ENCODE measurements at places on chromosomes 7 and 10. TPM values are rescaled to one million over a fixed set of nuclear protein-coding genes. Genes with fewer than 3 reads are reported as not detected.

DNA sequence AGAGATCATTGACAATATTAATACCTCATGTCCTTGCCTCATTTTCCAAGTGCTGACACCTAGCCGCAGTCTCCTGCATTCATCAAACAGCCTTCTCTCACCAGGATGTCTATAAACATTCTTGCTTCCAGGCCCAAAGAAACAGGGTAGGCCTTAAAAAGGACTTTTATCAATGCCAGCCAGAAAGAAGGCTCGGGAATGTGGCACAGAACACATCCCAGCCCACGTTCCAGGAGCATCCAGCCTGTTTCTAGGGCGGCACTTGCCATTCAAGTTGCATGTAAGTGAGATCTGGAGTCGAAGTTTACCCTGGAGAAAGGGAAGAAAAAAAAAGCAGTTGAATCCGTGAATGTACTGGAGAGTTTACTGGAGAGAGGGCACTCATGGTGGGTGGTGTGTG, 1083.1 kb downstream of the KCNMA1 start:
- no peaks in the 10 kb centered on the region for H3K36me3 ChIP-seq
- H3K4me3 ChIP-seq = no peak overlapping the region
- no peaks in the 10 kb centered on the region for H3K27me3 ChIP-seq
- peaks cover 7% of the 10 kb centered on the region for H3K4me1 ChIP-seq
- H3K27ac ChIP-seq = no peak overlapping the region

DNA sequence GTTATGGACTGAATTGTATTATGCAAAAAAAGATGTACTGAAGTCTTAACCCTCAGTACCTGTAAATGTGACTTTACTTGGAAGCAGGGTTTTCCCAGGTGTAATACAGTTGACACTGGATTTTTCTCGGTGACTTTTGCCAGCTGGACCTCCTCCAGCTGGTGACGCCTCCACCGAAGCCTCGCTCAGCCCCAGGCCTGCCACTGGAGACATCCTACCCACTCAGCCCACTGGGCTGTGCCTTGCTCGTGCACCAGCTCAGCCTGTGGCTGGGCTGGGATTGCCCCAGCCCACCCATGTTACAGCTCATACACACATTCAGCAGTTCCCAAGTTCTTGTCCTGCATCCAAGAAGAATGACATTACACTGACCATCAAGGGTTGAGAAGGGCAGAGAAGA, 42.4 kb upstream of the GPR22 start:
- H3K4me3 ChIP-seq = no peak overlapping the region
- no peak overlapping the region for H3K27ac ChIP-seq
- no peaks in the 10 kb centered on the region for H3K4me1 ChIP-seq
- no peaks in the 10 kb centered on the region for H3K36me3 ChIP-seq
- no peak for DNase-seq
- no peaks in the 10 kb centered on the region for H3K27me3 ChIP-seq

- no peak for DNase-seq
- H3K27ac ChIP-seq = no peak overlapping the region
- no peaks in the 10 kb centered on the region for H3K36me3 ChIP-seq
- H3K27me3 ChIP-seq = no peaks in the 10 kb centered on the region
Observed at GRCh38 chr7:134246347-134246746, 70.4 kb downstream of the SLC35B4 start.

GRCh38 chr10:77771851-77772250, 134.2 kb upstream of the KCNMA1 start:
- H3K27me3 ChIP-seq = no peaks in the 10 kb centered on the region
- H3K27ac ChIP-seq = no peak overlapping the region
- H3K4me1 ChIP-seq = peaks cover 24% of the 10 kb centered on the region
- H3K36me3 ChIP-seq = no peaks in the 10 kb centered on the region

- no peaks in the 10 kb centered on the region for H3K36me3 ChIP-seq
- no peak overlapping the region for H3K27ac ChIP-seq
- no peaks in the 10 kb centered on the region for H3K27me3 ChIP-seq
- DNase-seq = no peak
- no peak overlapping the region for H3K4me3 ChIP-seq
- peaks cover 7% of the 10 kb centered on the region for H3K4me1 ChIP-seq
Observed at GRCh38 chr7:142345811-142346210, 88.0 kb upstream of the PRSS58 start.

DNA sequence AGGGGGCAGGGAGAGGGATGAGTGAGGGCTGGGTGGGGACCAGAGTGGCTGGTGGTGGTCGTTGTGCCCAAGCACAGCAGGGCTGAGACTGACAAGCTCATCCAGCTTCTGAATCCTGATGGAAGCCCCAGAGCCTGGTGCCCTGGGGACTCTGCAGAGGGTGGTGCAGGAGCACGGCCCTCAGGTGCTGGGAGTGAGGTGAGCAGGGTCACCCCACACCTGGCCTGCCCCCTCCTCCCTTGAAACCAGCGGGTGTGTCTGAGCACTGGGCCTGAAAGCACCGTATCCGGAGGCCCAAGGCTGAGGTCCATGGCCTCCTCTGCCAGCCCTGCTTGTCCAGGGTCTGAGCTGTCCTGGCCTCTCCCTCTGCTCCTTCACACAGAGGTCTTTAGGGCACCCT, 218.2 kb downstream of the ZNF248 start:
- H3K27ac ChIP-seq = no peak overlapping the region
- H3K27me3 ChIP-seq = no peaks in the 10 kb centered on the region
- no peaks in the 10 kb centered on the region for H3K36me3 ChIP-seq
- DNase-seq = no peak
- H3K4me3 ChIP-seq = no peak overlapping the region

GRCh38 chr10:128064108-128064969, 61.9 kb downstream of the MKI67 start:
- H3K27ac ChIP-seq = no peak overlapping the region
- no peaks in the 10 kb centered on the region for H3K27me3 ChIP-seq

DNA sequence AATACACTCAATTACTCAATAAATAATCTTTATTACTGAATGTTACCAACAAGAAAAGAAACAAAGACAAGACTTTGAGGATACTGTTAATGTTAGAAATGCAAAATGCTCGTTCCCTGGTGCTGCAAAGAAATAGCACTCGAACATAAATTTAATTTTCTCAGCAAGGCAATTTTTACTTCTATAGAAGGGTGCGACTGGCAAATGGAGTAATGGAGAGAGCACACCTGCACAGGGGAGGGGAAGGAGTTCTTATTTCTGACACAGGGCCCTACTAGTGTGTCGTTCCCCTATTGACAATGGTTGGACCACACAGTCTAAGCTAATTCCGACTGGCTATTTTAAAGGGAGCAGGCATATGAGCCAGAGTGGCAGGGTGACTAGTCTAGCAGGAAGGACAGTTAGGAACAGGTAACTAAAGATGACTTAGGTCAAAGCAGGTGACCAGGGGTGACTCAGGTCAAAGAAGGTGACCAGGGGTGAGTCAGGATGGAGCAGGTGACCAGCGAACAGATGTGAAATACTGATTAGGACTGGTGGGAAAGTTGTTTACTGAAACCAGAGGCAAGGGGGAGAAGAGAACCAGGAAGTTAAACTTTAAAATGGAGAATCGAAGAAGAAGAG, 119.1 kb downstream of the RNF32 start:
- no peak for DNase-seq
- peaks cover 4% of the 10 kb centered on the region for H3K36me3 ChIP-seq
- no peaks in the 10 kb centered on the region for H3K4me1 ChIP-seq

GRCh38 chr7:6495597-6496262, 48.0 kb upstream of the DAGLB start:
- H3K4me3 ChIP-seq = no peak overlapping the region
- H3K36me3 ChIP-seq = no peaks in the 10 kb centered on the region
- no peaks in the 10 kb centered on the region for H3K27me3 ChIP-seq
- H3K27ac ChIP-seq = no peak overlapping the region
- DNase-seq = no peak

DNA sequence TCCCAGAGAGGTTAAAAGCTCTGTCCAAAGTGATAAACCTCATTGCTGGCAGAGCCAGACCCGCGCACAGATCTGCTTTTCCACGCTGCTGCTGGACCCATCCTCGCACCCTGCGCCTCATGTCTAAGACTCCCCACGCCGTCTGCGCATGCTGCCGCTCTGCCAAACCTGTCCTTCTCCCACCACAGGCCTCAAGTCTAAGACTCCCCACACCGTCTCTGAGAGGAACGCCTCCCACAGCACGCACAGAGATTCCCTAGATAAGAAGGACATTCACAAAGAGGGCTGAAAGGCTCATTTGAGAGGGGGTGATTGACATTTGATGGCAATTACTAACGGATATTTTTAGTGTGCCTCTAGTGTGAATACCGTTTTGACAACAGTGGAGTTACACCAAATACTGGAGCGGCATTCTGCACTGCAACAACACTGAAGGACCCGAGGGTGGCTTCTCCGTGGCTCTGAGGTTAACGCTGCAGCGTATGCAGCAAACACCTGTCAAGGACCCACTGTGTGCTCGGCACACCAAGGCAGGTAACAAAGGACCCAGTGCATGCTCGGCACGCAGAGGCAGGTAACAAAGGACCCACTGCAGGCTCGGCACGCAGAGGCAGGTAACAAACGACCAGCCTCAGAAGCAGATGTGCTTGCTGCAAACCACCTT, 231.4 kb downstream of the DNAJB6 start:
- peaks cover 23% of the 10 kb centered on the region for H3K27me3 ChIP-seq
- no peaks in the 10 kb centered on the region for H3K36me3 ChIP-seq
- H3K27ac ChIP-seq = no peak overlapping the region

GRCh38 chr7:22425361-22425760, 68.4 kb upstream of the RAPGEF5 start:
- H3K4me1 ChIP-seq = no peaks in the 10 kb centered on the region
- H3K27me3 ChIP-seq = no peaks in the 10 kb centered on the region
- no peaks in the 10 kb centered on the region for H3K36me3 ChIP-seq
- no peak for DNase-seq

- H3K27me3 ChIP-seq = no peaks in the 10 kb centered on the region
- DNase-seq = peak; percentile 91
- no peaks in the 10 kb centered on the region for H3K36me3 ChIP-seq
- H3K4me3 ChIP-seq = peak overlapping the region; percentile 39
- H3K27ac ChIP-seq = no peak overlapping the region
Observed at GRCh38 chr7:21253740-21254687, 173.9 kb upstream of the SP4 start.

GRCh38 chr10:115771755-115772154, 501.3 kb downstream of the GFRA1 start:
- no peak for DNase-seq
- H3K27me3 ChIP-seq = no peaks in the 10 kb centered on the region
- H3K4me3 ChIP-seq = no peak overlapping the region
- H3K27ac ChIP-seq = no peak overlapping the region

- H3K4me1 ChIP-seq = peaks cover 12% of the 10 kb centered on the region
- H3K27ac ChIP-seq = no peak overlapping the region
- no peaks in the 10 kb centered on the region for H3K36me3 ChIP-seq
- no peaks in the 10 kb centered on the region for H3K27me3 ChIP-seq
- no peak for DNase-seq
Observed at GRCh38 chr10:69088471-69088769, 517 bp downstream of the SRGN start.

- no peaks in the 10 kb centered on the region for H3K36me3 ChIP-seq
- H3K27me3 ChIP-seq = no peaks in the 10 kb centered on the region
- no peaks in the 10 kb centered on the region for H3K4me1 ChIP-seq
- H3K27ac ChIP-seq = no peak overlapping the region
- H3K4me3 ChIP-seq = no peak overlapping the region
Observed at GRCh38 chr10:68080853-68081431, 5.9 kb upstream of the HERC4 start.

- no peaks in the 10 kb centered on the region for H3K36me3 ChIP-seq
- no peaks in the 10 kb centered on the region for H3K27me3 ChIP-seq
- H3K27ac ChIP-seq = no peak overlapping the region
- no peak overlapping the region for H3K4me3 ChIP-seq
- H3K4me1 ChIP-seq = peaks cover 10% of the 10 kb centered on the region
- DNase-seq = peak; percentile 66
Observed at GRCh38 chr7:144842377-144842851, 6.6 kb upstream of the TPK1 start.

DNA sequence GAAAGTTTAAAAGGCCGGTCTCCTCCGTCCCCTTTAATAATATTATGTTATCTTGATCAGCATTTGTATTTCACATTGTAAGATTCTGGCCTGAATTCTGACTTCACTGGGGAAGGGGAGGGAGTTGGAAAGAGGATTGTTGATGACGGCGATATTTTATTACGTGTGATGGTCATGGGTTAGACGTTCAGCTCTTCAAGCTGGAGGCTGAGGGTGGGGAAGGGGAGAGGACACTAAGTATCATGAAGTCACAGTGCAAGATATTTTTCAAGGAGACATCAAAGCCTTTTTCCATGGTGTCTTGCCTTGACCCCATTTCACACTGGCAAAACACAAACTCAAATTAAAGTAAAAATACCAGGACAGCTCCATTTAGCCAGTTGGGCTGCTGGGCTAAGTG, 126.7 kb downstream of the WDR11 start:
- no peaks in the 10 kb centered on the region for H3K36me3 ChIP-seq
- no peak overlapping the region for H3K4me3 ChIP-seq
- H3K27me3 ChIP-seq = peaks cover 41% of the 10 kb centered on the region
- H3K4me1 ChIP-seq = peaks cover 36% of the 10 kb centered on the region

DNA sequence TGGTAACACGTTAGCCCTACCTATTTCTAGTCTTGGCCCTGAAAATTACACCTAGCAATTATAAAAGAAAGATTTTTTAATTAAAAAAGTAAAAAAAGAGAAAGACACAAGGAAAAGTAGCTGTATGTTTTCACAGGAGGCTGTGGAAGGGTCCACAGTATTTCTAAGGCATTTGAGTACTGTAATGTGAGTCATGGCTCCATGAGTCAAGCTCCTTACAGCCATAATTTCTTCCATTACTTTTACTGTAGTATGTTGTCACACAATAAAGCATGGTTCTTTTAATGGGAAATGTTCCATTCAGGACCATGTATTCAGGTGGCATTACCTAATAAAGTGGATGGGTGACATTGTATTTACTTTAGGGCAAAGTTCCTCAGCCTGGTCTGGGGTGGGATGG, 113.4 kb downstream of the GPR37 start:
- DNase-seq = no peak
- no peaks in the 10 kb centered on the region for H3K27me3 ChIP-seq
- H3K36me3 ChIP-seq = no peaks in the 10 kb centered on the region
- H3K27ac ChIP-seq = no peak overlapping the region
- no peaks in the 10 kb centered on the region for H3K4me1 ChIP-seq

Gene ZPBP
- total RNA-seq = not detected

Gene SLC16A9
- 48.5 TPM for total RNA-seq

Gene CYP17A1
- not detected for total RNA-seq

Gene CTAGE6
- total RNA-seq = 0.07 TPM

Gene HPSE2
- 3.4 TPM for total RNA-seq

Gene VPS37D
- total RNA-seq = 7.0 TPM

Gene PNLIPRP2
- 0.74 TPM for total RNA-seq

Gene DGKB
- 2.2 TPM for total RNA-seq

Gene INSYN2A
- total RNA-seq = not detected

Gene CYP2C8
- total RNA-seq = 2.8 TPM

Gene NUP205
- total RNA-seq = 183 TPM
